ENCODE measurements at places on chromosomes 2 and 18. TPM values are rescaled to one million over a fixed set of nuclear protein-coding genes. Genes with fewer than 3 reads are reported as not detected.

DNA sequence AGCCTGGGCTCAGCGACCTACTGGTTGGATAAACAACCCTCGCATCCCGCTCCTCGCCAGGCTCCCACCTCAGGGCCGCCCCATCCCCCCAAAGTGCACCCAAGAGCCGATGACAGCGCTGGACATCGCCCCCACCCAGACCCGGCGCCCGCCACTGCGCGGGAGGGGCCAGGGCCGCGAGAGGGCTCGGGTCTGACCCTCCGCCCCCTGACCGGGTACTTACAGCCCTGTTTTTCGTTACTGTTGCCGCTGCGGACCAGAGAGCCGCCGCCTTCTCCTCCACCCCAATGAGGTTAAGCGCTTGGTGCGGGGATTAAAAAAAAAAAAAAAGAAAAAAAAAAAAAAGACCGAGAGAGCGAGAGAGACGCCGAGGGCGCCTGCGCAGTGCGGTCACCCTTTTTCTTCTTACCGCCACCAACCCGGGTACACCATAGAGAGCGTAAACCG is at the start of gene CLASP1:
Gene CLASP1, minus strand, starts transcription at position 314 of the 447 bp plus-strand sequence. CDS start 43,567 bp downstream, outside the sequence.
- no peak for DNase-seq
- peak within 1 kb of the TSS; percentile 92 for H3K27ac ChIP-seq

- H3K27ac ChIP-seq, result no peak overlapping the region
- H3K4me1 ChIP-seq, result peaks cover 15% of the 10 kb centered on the region
- DNase-seq, result no peak
Observed at GRCh38 chr18:36567800-36568199, 261.0 kb downstream of the TPGS2 start.

GRCh38 chr2:61538920-61539520 is 864 bp upstream of the XPO1 start:
- peak overlapping the region; percentile 77 for H3K4me3 ChIP-seq
- H3K27me3 ChIP-seq, result no peaks in the 10 kb centered on the region
- DNase-seq, result peak; percentile 19
- peaks cover 22% of the 10 kb centered on the region for H3K4me1 ChIP-seq

GRCh38 chr18:21479721-21480120 is 120.8 kb downstream of the ESCO1 start:
- H3K27ac ChIP-seq, result no peak overlapping the region
- no peaks in the 10 kb centered on the region for H3K36me3 ChIP-seq
- H3K27me3 ChIP-seq, result no peaks in the 10 kb centered on the region
- no peak for DNase-seq

DNA sequence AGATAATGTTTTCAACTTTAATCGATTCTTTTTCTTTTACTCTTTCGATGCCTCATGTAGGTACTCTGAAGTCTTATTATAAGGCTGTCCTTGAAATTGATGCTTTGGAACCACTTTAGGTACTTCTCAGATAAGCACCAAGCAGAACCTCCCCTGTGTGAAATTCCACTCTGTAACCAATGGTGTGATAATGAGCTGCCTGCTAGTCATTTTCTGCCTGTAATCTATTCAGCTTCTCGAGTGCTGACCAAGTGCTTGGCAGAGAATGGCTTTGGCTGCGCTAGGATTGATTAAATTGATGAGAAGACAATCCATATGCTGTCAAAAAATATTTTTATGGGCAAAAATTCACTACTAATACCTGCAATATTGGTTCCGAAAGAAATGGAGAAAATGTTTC is 132.1 kb upstream of the STON1 start:
- no peak overlapping the region for H3K27ac ChIP-seq
- H3K27me3 ChIP-seq, result no peaks in the 10 kb centered on the region

DNA sequence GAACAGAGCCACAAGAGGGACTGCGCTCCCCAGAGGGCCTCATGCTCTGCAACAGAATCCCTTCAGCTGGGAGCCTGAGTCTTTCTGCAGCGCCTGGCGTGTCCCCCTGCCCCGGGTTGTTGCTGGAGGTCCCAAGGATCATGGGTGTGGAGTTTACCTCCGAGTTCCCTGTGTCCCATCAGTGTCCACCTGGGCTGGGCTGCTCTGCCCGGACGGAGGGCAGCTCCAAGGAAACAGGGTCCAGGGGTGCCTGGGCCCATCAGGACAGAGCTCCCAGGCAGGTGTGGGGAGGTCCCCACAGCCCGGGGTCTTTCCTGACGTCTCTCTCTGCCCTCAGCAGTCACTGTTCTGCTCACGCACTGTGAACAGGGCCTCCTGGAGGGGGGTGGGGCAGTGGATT is 63.5 kb downstream of the EMILIN2 start:
- no peak overlapping the region for H3K27ac ChIP-seq
- H3K4me1 ChIP-seq, result no peaks in the 10 kb centered on the region
- H3K27me3 ChIP-seq, result no peaks in the 10 kb centered on the region
- no peak for DNase-seq
- H3K4me3 ChIP-seq, result no peak overlapping the region

DNA sequence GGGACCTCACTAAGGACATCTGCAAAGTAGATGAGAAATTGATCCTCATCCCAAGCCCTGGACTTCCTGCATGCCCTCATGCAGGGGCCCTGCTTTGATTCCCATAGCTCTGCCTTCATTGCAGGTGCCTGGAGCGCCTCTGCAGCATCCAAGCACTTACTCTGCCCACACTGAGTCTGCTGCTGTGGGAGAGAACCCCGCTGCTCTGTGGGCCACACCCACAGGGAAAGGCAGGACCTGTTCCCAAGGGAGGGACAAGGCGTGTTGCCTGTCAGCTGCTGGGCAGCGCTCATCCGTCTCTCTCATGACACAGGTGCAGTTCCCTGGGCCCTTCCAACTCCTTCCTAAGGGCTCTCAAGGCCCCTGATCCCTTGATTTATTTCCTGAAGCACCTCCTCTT is 266.8 kb upstream of the SMIM21 start:
- H3K27ac ChIP-seq, result no peak overlapping the region
- H3K36me3 ChIP-seq, result no peaks in the 10 kb centered on the region
- no peaks in the 10 kb centered on the region for H3K4me1 ChIP-seq
- H3K27me3 ChIP-seq, result no peaks in the 10 kb centered on the region

DNA sequence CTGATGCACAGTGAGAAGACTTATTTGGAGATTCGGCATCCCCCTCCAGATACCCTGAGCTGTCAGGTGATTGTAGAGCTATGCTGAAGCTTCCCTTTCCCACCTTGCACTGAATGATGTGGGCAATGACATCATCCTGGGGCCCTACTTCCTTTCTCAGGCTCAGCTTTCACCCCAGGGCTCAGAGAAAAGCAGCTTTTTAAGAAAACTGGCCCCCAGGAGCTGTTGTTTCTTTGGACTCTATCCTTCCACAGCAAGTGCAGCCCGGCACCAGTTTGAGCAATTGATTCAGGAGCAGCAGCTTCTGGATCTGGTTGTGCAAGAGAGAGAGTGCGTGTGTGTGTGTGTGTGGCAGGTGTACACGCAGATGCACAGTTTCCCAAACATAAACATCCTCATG is 251.3 kb downstream of the ANAPC1 start:
- H3K4me3 ChIP-seq, result no peak overlapping the region
- H3K27ac ChIP-seq, result no peak overlapping the region
- peaks cover 18% of the 10 kb centered on the region for H3K4me1 ChIP-seq
- no peaks in the 10 kb centered on the region for H3K36me3 ChIP-seq
- no peaks in the 10 kb centered on the region for H3K27me3 ChIP-seq

GRCh38 chr2:85230679-85231467 is 96.9 kb downstream of the TGOLN2 start:
- H3K27me3 ChIP-seq, result no peaks in the 10 kb centered on the region
- no peaks in the 10 kb centered on the region for H3K4me1 ChIP-seq
- H3K27ac ChIP-seq, result no peak overlapping the region

GRCh38 chr2:56450047-56450446 is 266.3 kb downstream of the CCDC85A start:
- DNase-seq, result no peak
- no peaks in the 10 kb centered on the region for H3K4me1 ChIP-seq
- no peak overlapping the region for H3K27ac ChIP-seq

- H3K4me3 ChIP-seq, result no peak overlapping the region
- H3K27me3 ChIP-seq, result no peaks in the 10 kb centered on the region
- H3K27ac ChIP-seq, result no peak overlapping the region
- H3K4me1 ChIP-seq, result no peaks in the 10 kb centered on the region
- H3K36me3 ChIP-seq, result no peaks in the 10 kb centered on the region
Observed at GRCh38 chr2:195382186-195382585, 274.8 kb upstream of the SLC39A10 start.

- no peaks in the 10 kb centered on the region for H3K27me3 ChIP-seq
- H3K27ac ChIP-seq, result peak overlapping the region; percentile 57
- no peaks in the 10 kb centered on the region for H3K36me3 ChIP-seq
- no peak overlapping the region for H3K4me3 ChIP-seq
- peaks cover 42% of the 10 kb centered on the region for H3K4me1 ChIP-seq
Observed at GRCh38 chr2:217279556-217279955, 419.7 kb upstream of the TNP1 start.

GRCh38 chr18:62332964-62333695 is 8.0 kb downstream of the TNFRSF11A start:
- H3K4me1 ChIP-seq, result peaks cover 22% of the 10 kb centered on the region
- no peak overlapping the region for H3K4me3 ChIP-seq
- DNase-seq, result no peak
- no peak overlapping the region for H3K27ac ChIP-seq

DNA sequence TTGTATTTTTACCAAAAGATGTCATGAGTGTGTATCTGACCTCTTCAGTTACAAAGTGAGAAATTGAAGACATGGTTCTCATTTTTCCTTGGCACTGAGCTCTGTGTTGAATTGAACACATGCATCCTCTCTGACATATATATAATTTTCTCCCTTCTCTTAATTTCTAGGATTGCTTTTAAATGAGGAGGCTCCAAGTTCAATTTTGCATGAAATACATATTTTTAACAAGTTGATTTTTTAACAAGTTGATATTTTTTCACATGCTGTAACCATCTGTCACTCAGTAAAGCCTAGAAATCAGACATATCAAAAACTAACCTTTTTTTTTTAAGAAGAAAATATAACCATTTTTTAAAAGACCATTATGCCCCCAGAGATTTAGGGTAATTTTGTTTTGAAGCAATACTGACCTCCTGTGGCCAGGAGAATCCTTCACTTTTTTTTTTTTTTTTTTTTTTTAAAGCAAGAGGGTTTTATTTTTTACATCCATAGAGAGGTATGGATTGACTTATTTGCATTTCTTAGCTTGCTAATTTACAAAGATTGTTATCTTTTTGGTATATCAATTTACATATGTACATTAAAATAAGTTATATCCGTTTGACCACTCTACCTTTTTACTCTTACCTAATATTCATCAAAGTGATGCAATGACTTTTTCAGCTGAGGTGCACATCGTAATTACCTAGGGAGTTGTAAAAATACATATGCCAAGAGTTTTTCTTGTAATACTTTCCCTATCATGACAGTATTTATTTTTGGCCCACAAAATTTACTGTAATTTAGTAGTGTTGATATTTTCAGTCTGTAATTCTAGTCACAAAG is 161.8 kb downstream of the SOCS6 start:
- H3K27ac ChIP-seq, result no peak overlapping the region
- H3K4me3 ChIP-seq, result no peak overlapping the region
- H3K4me1 ChIP-seq, result no peaks in the 10 kb centered on the region

GRCh38 chr18:63073481-63073880 is 246.1 kb downstream of the BCL2 start:
- no peaks in the 10 kb centered on the region for H3K36me3 ChIP-seq
- DNase-seq, result no peak
- H3K27me3 ChIP-seq, result no peaks in the 10 kb centered on the region
- no peaks in the 10 kb centered on the region for H3K4me1 ChIP-seq
- H3K4me3 ChIP-seq, result no peak overlapping the region
- no peak overlapping the region for H3K27ac ChIP-seq

DNA sequence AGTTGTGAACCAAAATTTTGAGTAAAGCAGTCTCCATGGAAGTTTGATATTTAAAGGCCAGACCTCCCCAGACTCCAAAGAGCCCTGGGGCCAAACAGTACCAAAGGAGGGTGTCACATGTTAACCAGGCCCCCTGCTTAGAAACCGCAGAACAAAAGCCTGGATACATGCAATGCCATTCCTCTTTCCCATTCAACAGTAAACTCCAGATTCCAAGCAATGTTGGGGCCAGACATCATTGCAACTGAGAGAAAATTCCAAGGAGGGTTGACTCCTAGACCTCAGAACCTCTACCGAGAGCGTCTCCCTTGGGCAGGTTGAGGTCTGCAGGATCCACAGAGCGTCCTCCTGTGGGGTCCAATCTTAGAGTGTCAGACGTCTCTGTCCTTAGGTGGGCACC is 404.4 kb upstream of the SYT4 start:
- no peaks in the 10 kb centered on the region for H3K36me3 ChIP-seq
- no peaks in the 10 kb centered on the region for H3K27me3 ChIP-seq
- no peak overlapping the region for H3K4me3 ChIP-seq
- H3K4me1 ChIP-seq, result no peaks in the 10 kb centered on the region
- DNase-seq, result no peak
- no peak overlapping the region for H3K27ac ChIP-seq

DNA sequence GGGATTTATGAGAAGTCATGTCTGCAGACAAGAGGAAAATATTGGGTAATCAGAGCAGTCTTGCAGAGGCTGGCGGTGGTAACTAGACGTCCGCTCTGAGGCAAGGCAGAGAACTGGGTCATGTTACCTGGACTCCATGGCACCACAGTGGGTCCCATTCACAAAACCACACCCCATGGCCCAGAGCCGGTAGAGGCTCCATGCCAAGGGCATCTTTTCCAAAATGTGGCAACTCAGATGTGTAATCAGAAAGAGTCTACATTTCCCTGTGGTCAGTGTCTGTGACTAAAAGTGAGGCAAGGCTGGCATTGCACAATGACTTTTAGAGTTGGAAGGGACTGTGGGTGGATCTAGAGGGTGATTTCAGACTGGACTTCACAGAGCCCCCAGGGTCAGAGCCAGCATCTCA is 113.1 kb downstream of the MREG start:
- DNase-seq, result no peak
- H3K27ac ChIP-seq, result no peak overlapping the region
- H3K36me3 ChIP-seq, result no peaks in the 10 kb centered on the region
- H3K27me3 ChIP-seq, result no peaks in the 10 kb centered on the region
- no peaks in the 10 kb centered on the region for H3K4me1 ChIP-seq

Gene SERPINB11
- not detected for total RNA-seq

Gene TTN
- total RNA-seq, result 3,666 TPM

Gene NPPC
- 1.3 TPM for total RNA-seq

Gene UGT1A5
- not detected for total RNA-seq

Gene GPR39
- not detected for total RNA-seq

Gene CRYBA2
- not detected for total RNA-seq

Gene GKN2
- total RNA-seq, result not detected

Gene ADD2
- 3.7 TPM for total RNA-seq

Gene SLC16A14
- 3.4 TPM for total RNA-seq
